ENCODE measurements at places on chromosomes 16 and 17.

DNA sequence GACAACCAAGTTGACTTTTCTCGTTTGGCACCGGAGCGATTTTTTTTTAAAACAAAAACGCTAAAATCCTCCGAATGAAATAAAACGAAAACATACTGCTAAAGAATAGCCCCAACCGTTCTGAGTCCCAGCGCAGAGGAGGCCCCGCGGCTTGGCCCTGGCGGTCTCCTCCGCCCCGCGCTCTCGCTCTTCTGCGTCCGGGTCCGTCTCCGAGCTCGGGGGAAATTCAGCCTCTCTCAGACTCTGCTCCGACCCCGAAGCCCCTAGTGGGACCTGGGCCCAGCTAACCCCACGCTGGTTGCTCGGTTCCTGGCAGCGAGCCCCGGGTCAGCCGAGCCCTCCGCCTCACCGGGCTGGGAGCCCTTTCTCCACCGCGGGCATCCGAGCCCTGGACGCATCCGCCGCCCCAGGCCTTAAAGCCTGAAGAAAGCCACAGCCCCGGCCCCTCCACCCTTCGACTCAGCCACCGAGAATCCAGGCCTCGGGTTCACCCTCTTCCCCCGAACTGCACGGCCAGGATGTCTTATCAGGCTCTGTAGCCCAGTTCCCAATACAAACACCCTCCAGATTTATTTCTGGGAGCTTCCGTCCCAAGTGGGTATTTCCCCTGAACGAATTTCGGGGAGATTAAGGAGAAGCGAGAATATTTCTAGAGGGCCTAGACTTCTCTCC, 1.2 kb downstream of the TBX2 start:
- DNase-seq, result no peak

- no peak for DNase-seq
These were observed 45.3 kb downstream of the WNT3 start for GRCh38 chr17:46773221-46773605.

GRCh38 chr16:59881376-59881775, 1147.3 kb upstream of the GOT2 start:
- no peak for DNase-seq

DNA sequence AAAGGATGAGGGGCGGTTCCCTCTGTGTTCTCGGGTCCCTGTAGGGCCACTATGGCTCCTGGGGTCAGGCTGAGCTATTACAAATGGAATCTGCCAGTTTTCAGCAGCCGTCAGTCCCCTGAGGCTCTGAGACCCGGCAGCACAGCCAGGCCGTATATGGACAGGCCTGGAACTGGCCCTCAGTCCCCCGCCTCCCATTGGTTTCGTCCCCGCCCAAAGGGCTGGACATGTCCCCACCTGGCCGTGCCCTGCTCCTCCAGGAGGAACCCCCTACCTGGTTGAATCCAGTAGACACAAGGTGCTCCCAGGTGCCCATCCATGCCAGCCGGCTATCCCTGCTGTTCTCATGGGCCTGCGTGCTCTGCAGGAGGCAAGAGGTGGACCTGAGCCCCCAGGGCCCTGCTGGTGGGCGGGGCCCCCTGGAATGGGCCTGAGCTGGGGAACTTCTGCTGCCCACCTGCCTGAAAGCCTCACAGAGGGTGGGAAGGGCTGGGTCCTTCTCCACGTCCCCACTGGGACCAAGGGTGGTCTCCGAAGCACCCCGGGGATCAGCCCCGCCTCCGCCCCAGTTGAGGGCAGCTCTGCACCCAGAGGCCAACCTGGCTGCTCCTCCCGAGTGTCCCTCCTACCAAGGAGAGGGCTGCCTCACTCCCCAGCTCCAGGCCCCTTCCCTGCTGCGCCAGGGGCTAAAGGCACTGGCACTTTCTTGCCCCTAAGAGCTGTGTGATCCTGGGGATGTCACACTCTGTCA, 16.8 kb downstream of the VASN start:
- no peak for DNase-seq

- no peak for DNase-seq
These were observed 47.4 kb upstream of the ZFHX3 start for GRCh38 chr16:73095142-73095820.
